ENCODE measurements at places on chromosomes 2 and 18.

DNA sequence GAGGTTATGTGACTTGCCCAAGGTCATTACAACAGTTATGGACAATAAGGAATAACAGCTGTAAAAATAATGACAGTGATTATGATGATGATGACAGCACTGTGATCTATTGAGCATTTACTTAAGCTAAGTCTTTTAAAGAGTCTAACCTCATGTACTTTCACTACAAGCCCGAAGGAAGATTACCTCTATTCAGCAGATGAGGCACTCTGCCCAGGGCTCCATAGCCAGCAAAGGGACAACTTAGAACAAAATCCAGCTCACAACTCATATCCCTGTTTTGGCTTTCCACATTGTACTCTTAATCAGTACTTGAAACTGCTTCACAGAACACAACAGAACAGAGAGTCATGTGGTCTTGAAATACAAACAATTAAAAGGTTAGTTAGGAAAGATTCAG lies 290.2 kb downstream of the ZNF385B start:
- DNase-seq = no peak

- DNase-seq = no peak
Observed at GRCh38 chr18:25075783-25076182, 276.2 kb downstream of the ZNF521 start.

DNA sequence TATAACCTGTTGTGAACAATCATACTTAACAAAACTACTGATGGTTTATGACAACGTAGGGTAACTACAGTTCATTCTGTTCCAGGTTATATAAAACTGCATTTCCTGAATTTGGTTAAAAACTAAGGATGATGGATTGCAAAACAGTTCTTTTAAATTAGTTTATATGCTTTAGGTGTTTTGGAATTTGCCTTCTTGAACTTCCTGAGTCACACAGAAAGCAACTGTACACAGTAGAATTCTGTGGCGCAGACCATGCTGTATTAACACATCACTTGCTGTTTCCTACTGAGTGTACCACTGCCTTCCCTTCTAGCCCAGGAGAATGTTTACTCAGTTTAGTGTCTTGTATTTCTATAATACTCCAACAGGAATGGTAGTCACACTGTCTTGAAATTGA lies 19.4 kb downstream of the ITGB1BP1 start:
- no peak for DNase-seq

GRCh38 chr2:85319796-85320195 lies 8.0 kb downstream of the TGOLN2 start:
- no peak for DNase-seq

DNA sequence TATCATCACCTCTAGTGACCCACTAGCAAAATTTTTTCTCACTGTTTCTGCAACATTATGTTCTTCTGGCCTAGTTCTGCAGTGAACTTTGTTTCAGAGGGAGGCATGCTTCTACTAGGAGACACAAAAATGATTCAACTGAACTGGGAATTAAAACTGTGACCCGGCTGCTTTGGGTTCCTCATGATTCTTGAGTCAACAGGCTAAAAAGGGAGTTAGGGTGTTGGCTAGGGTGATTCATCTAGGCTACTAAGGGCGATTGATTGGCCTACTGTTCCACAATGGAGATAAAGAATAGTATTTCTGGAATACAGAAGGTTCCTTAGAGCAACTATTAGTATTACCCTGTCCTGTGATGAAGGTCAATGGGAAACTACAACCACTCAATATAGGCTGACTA lies 179.5 kb downstream of the PPP1R1C start:
- no peak for DNase-seq

- no peak for DNase-seq
Observed at GRCh38 chr2:96772903-96773671, 12.4 kb downstream of the CNNM4 start.

DNA sequence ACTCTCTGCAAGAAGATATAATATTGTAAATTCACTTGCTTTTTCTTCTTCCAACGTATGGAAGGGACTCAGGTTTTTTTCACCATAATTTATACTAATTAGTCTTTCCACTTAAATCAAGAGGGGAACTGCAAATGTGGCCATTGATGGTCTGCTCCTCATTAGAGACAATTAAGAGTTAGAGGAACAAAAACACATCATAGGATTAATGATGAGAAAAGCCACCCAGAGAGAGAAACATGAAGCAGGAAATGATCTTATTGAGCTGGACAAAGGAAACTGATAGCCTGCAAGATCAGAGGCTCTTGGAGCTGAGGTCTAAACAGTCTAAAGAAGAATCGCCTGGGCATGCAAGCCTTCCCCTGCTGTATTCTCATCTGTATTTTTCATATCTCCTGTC lies 151.2 kb upstream of the NRP2 start:
- no peak for DNase-seq

GRCh38 chr2:98647636-98648035 lies 39.2 kb downstream of the UNC50 start:
- DNase-seq = no peak

DNA sequence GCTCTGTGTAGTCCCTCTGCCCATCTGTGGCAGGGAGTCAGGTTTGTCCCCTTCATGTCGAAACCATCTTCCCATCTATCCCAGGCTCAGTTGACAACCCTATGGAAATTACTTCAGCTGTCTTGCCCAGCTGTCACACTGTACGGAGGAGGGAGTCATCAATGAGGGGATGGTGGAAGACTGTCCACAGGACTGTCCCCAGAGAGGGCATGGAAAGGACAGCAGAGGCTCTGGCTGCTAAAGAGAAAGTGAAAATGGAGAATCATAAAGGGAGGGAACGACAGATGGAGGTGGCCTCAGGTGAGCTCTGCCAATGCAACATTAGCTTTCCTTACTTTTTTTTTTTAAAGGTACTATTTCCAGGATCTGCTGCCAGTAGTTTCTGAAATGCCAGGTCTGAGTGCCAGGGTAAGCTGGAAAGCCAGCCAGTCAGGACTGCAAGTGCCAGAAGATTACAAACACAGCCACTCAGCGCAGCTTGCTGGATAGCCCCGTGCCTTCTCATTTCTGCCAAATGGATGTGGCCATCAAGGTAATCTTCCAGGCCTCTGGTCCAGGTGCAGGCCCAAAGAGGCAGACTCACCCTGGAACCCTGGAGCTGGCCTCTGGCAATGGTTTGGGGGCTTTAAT lies 192.8 kb downstream of the AGPS start:
- DNase-seq = peak; percentile 11

DNA sequence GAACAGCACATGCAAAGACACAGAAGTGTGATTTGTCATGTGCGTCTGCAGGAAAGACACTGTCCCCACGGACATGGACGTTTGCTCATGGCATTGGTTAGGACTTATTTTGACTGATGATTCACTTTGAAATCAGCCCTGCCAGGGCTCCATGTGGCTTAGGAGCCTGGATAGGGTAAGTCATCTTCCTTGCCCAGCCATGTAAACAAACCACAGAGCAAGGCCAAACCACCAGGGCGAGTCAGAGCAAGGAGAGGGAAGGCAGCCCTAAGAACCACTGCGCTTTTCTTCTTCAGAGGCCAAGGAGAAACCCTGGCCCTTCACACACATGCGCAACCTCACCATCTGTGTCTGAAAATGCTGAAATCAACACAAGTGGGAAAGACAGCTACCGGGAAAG lies 88.8 kb downstream of the GFPT1 start:
- DNase-seq = no peak

- no peak for DNase-seq
Observed at GRCh38 chr18:42025974-42026625, 71.1 kb downstream of the PIK3C3 start.

GRCh38 chr2:128154225-128154624 lies 63.2 kb downstream of the UGGT1 start:
- DNase-seq = no peak

DNA sequence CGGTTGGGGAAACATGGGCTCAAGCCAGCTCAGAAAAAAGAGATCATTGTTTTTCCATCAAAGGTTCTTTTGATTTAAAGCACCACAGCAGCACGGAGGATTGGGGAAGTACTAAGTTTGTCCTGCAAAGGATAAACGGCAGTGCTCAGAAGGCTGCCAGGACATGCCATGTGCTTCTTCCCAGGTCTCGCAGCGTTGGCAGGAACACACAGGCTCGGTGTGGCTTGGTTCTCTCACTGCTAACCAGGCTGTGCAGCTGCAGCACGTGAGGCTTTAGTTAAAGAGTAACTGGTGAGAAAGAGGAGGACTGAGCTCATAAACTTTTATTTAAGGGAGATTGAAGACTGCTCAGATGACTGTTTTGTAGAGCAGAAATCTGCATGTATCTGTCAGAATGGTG lies 264.3 kb downstream of the TSN start:
- DNase-seq = no peak

Data from WERI-Rb-1 (cell line).